NCI-H2171 (cell line): ENCODE measurements at places on chromosomes 2 and 18.

DNA sequence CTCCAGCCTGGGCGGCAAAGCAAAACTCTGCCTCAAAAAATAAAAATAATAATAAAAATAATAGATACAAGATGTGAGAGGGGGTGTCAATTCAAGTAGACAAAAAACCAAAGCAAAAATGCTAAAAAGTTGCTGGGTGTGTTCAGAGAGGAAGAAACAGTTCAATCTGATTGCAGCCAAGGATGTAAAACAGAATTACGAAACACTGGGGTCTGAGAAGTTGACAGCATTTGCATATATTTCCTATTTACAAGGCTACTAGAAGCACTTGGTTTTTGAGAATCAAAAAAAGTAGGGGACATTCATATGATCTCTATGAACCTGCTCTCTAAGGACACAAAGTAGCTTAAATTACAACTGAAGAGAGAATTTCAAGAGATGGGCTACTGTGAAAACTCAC lies 7.6 kb downstream of the TRIP12 start:
- DNase-seq = no peak

- no peak for DNase-seq
Observed at GRCh38 chr2:207792244-207792785, 22.6 kb upstream of the FZD5 start.

DNA sequence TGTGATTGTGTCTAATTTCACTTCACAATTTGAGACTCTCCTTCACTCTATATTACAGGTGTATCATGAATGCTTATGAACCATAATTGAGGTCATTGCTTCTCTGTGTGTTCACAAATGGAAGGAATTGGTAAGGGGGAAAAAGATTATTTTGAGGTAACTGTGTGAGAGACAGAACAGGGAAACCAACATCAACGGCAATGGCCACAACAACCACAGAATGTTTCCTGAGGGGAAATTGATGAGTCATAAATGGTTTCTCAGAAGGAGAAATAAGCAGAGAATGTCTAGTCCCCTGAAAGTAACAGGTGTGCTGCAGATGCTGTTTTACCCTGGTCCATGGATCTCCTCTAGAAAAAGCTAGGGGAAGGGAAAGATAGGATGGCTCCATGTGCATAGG lies 361.2 kb upstream of the GALNT5 start:
- no peak for DNase-seq

- DNase-seq = no peak
Observed at GRCh38 chr2:54381293-54381692, 74.8 kb upstream of the SPTBN1 start.

- DNase-seq = no peak
Observed at GRCh38 chr2:34004936-34005335, 405.8 kb upstream of the FAM98A start.

- DNase-seq = peak; percentile 46
Observed at GRCh38 chr2:107801498-107801897, 25.2 kb upstream of the RGPD4 start.

DNA sequence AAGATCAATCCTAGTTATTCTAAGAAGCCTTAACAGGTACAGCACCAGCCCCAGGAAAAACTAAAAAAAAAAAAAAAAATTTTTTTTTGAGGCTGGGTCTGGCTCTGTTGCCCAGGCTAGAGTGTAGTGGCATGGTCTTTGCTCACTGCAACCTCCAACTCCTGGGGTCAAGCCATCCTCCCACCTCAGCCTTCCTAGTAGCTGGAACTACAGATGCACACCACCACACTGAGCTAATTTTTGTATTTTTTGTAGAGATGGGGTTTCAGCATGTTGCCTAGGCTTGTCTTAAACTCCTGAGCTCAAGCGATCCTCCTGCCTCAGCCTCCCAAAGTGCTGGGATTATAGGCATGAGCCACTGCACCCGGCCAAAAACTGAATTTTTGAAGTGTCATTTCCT lies 10.3 kb upstream of the ALPK2 start:
- DNase-seq = no peak

GRCh38 chr18:24827501-24827900 lies 367.1 kb downstream of the HRH4 start:
- DNase-seq = no peak

GRCh38 chr2:213691351-213691750 lies 407.1 kb downstream of the SPAG16 start:
- no peak for DNase-seq

GRCh38 chr18:61722247-61722646 lies 170.6 kb downstream of the RNF152 start:
- DNase-seq = no peak

DNA sequence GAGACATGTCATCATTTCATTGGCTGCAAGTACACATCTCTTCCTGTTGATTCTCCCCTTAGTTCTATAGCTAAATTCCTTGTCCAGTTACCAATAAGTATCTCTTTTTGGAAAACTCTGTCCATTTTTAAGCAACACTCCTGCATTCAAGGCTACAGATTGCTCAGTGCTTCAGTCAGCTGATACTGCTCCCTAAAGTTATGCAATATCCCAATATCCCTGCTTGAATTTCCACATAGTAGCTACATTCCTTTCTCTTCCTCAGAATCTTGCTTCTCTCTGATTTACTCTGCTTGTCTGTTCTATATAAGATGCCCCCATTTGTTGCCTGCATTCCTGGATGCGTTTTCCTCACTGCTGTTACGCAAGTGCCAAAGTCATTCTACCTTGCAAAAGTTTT lies 109.8 kb downstream of the PARD3B start:
- no peak for DNase-seq

- no peak for DNase-seq
Observed at GRCh38 chr2:173122936-173123335, 47.3 kb downstream of the MAP3K20 start.

DNA sequence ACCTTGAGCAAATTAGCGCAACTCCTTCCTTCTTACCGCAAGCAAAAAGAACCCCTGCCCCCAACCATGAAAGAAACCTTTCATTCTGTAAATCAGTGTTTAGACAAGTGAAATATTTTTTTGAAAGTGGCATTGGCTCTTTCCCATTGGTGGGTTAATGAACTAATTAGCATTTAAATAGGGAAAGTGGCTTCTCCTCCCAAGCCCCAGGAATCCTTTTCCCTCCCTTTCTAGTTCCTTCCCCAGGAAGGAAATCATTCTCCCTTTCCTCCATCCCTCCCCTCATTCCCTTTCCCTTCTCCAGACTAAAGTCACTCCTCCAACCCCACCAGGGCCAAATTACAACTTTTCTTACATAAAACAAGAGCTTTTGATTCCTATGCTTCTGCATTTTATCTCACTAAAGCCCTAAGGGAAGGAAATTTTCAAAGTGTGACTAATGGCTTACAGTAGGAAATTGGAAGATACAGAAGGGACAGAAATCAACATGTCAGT lies 22.9 kb upstream of the TYMS start:
- DNase-seq = no peak

DNA sequence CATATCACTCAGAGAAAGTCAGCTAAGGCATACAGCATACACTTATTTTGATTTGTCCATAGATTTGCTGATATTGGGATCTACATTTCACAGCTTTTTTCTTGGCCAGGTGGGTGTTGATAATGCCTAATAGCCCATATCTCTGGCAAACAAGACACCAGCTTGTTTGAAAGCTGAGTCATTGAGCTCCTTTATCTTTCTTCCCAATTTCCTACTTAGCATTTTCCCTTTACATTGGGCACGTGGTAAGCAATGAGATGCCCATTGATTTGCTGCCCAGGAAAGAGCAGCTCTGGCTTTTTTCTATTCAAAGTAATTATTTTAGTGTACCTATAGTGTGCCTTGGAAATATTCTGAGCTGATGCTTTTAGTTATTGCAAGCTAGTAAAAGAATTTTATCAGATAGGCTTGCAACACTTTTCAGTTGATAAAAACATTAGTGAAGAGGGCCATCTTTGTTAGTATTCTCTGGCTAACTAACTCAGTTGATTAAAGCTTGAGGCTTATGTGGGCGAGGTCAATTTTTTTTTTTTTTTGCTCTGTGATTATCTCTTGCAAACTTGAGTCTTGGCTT lies 79.6 kb downstream of the OSBPL6 start:
- no peak for DNase-seq

DNA sequence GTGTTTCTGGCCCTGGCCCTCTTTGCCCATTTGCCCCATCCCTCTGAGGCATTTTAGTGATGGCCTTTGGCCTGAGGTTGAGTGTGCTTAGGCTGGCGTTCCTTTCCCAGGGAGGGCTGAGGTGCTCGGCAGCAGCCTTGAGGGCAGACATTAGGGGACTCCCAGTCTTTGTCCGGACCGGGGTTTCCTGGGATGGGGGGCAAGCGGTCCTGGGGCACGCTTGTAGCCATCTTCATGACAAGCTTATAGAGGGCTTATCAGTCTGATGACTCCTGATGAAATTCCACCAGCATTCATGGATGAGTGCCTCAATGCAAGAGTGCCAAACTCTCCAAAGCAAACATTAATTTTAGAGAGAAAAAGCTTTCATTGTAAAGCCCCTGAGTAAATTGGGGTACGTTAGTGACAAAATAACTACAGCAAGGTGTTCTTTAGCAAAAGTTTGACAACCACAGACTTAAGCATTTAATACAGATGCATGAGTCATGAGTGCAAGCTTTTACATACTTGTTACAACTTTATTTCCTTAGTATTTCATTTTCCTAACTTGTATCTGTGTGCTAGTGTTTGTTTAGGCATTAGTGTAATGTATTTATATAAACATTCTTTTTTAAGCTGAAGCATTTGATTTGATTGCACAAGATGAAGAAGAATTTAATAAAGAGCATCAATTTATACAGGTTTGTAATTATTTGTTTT lies 45.6 kb downstream of the CEP192 start:
- no peak for DNase-seq

DNA sequence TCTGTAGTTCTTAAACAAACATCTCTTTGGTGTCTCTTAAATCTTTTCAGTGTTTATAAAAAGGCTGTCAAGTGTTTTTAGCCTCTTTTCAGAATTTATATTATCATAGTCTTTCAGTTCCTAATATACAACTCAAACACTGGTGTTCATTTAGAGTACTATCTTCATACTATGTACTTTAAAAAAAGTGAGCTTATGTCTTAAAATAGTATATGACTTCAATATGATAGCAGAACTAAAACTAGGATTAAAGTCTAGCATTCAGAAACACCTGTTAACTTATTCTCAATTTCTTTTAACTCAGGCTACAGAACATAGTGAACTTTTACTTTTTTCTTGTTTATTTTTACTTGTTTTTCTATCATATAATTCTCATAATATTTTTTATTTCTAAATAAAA lies 14.7 kb upstream of the IKZF2 start:
- DNase-seq = no peak

GRCh38 chr2:235416858-235417499 lies 76.9 kb upstream of the AGAP1 start:
- DNase-seq = no peak

DNA sequence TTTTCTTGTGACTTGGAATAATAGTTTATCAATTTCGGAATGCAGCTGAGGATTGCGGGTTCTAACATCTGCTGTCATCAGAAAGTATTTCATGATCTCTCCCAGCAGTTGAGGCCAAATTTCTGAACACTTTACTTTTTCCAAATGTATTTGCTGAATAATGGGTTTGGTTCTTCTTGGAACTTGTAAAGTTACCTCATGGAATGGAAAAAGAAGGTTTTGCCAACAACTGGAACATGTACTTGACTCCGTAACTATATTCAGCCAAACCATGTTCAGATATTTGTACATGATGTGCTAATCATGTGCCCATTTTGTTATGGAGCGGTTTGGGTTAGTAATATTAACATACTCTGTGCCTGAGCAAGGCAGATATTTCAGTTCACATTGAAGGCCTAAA lies 119.6 kb downstream of the LCLAT1 start:
- no peak for DNase-seq
